Activated gamma-delta T cell treated with anti-CD3 and anti-CD28 coated beads, Interleukin-2, amount 50 U/mL, for 16 hours (primary cell): ENCODE measurements at places on chromosomes 5 and 9.

GRCh38 chr5:90644132-90644531 lies 85.5 kb downstream of the ADGRV1 start:
- DNase-seq = no peak

- no peak for DNase-seq
These were observed 681 bp upstream of the TMEFF1 start for GRCh38 chr9:100472268-100472667.

- DNase-seq = no peak
These were observed 58.0 kb downstream of the ANXA2R start for GRCh38 chr5:42982107-42982622.

- no peak for DNase-seq
These were observed 586.9 kb downstream of the RAB3C start for GRCh38 chr5:59169768-59170150.

- DNase-seq = no peak
These were observed 4.9 kb downstream of the SUSD1 start for GRCh38 chr9:112170235-112170634.

DNA sequence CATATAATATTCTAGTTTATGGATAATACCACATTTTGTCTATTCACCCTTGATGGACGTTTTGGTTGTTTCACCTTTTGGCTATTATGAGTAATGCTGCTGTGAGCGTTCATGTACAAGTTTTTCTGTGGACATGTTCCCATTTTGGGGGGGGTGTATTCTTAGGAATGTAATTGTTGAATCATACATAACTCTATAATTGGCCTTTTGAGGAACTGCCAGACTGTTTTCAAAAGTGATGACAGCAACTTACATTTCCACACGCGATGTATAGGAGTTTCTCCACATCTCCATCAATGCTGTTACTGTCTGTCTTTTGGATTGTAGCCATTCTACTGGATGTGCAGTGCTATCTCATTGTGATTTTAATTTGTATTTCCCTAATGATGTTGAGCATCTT lies 69.8 kb downstream of the SLC46A2 start:
- DNase-seq = no peak

DNA sequence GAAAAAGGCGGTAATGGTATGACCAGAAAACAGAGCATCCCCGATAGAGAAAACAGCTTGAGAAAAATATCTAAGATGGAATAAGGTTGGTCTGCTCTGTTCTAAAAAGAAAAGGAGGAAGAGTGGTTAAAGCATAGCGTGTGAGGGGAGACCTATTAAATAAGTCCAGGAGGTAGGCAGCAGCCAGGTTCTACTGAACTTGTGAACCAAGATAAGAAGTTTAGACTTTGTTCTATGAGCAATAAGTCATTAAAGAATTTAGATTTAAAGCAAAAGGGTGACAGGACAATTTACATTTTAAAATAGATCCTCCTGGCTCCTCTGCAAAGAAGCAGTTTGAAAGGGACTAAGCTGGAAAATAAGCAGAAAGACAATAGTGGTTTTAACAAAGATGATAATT lies 81.3 kb upstream of the COX7C start:
- no peak for DNase-seq

DNA sequence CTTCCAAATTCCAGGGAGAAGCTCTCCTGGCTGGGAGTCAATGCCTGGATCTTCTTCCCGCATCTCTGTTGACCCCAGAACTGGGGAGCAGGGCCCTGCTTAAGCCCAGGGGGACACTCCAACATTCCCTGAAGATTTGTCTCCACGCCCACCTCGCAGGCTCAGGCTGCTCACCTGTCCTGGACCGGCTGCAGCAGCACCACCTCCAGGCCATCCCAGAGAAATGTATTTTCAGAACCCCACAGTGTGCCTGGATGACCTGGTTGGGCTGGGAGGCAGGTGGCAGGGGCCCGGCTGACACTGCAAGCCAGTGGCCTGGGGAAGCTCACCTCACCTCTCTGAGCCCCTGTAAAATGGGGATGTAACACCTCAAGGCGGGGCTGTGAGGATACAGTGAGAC lies 27.1 kb upstream of the ZBTB43 start:
- DNase-seq = no peak

DNA sequence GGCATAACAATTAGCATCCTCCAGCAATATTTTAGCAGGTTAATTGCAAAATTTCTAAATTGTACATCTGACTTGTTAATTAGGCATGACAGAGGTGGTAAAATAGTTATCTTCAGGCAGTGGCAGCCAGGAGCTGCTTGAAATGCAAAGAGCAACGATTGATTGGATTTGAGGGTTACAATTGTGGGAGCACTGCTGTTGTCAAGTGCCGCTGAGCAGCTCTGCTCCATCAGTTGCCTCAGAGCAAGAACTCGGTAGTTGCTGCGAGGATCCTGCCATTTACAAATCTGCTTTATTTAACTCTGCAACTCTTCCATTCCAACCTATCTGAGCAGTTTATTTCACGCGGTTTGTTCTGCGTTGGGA lies 12.6 kb downstream of the PBX3 start:
- no peak for DNase-seq

GRCh38 chr5:163756170-163756569 lies 250.8 kb downstream of the MAT2B start:
- no peak for DNase-seq

- DNase-seq = no peak
These were observed 6.3 kb downstream of the GPX3 start for GRCh38 chr5:151026679-151027078.

GRCh38 chr5:168328814-168329213 lies 37.4 kb downstream of the WWC1 start:
- DNase-seq = no peak

DNA sequence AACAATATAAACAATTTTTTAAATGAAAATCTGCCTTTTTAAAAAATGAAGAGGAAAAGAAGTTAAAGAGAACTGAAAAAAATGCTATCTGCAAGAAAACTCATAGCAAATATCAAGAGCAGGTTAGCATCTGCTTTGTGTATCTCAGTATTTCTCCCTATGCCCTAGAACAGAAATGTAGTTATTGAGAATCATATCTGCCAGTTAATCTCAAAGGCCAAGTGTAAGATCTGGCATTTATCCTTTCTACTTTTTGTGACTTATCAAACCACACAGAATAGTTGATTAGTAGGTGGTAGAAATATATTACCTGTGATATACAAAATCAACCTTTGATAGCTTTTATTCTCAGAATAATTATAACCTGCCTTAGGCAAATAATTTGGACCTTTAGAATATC lies 1699.8 kb downstream of the EFNA5 start:
- no peak for DNase-seq

GRCh38 chr5:53386341-53386740 lies 94.1 kb upstream of the FST start:
- DNase-seq = no peak

GRCh38 chr5:44887722-44888121 lies 79.0 kb downstream of the MRPS30 start:
- no peak for DNase-seq

DNA sequence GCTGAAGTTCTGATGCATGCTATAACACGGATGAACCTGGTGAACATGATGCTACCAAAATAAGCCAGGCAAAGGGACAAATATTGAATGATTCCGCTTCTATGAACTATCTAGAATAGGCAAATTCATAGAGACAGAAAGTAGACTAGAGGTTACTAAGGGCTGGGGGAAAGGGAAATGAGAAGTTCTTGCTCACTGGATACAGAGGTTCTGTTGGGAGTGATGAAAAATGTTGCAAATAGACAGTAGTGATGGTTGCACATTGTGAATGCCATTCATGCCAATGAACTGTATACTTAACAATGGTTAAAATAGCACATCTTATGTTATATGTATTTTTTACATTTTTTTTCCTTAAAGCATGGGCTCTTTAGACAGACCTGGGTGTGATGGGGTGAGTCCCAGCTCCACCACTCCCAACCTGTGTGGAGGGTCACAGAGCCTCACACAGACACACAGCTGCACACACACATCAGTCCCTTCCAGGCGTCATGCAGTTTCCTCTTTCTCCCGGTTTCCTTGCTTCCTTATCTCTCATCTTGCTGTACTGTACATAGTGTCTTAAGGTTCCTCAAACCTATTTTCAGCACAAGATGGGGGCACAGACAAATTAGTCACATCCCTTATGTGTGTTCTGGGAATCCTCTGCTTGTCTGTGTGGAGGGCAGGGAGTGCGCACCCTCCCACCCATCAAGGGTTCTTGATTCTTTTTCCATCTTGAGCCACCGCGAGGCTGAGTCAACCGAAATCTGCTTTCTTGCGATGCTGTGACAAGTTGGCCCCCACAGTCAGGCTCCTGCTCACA lies 192.9 kb downstream of the CRB2 start:
- no peak for DNase-seq

DNA sequence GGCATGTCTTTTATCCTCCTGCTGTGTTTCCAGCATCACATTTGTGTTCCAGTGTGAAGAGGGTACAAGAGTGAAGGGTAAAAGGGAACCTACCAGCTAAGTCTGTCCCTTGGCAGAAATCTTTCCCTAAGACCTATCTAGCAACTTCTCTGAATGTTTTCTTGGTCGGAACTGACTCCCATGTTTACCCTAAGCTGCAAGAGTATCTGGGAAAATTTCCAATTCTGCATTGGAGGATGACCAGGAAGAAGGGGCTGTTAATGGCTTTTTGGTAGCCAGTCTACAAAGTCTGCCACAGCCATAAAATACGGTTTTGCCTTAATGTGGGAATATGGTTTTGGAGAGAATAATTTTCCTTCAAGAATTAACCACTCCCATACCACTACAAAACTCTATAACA lies 75.1 kb downstream of the MAST4 start:
- DNase-seq = no peak

DNA sequence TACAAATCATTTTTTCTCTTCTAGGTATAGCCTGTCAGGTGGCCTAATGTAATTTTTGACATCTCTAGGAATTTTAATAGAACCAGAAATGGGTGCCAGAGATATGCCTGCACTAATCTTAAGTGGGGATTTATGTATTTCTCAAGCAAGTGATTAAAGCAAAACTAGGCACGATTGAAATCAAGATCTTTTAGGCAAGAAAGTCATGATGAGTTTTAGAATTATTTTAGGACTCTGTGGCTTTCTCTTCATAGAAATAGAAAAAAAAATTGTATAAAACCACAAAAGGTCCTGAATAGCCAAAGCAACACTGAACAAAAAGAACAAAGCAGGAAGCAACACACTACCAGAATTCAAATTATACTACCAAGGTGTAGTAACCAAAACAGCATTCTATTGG lies 952 bp upstream of the AMACR start:
- no peak for DNase-seq
